ENCODE measurements at places on chromosomes 3 and 15.

- DNase-seq, result peak; percentile 5
Observed at GRCh38 chr3:154656486-154656885, 226.5 kb upstream of the GPR149 start.

GRCh38 chr3:57582474-57583168 is 14.5 kb downstream of the ARF4 start:
- no peak for DNase-seq

- DNase-seq, result no peak
Observed at GRCh38 chr3:133925960-133926735, 30.5 kb upstream of the RAB6B start.

DNA sequence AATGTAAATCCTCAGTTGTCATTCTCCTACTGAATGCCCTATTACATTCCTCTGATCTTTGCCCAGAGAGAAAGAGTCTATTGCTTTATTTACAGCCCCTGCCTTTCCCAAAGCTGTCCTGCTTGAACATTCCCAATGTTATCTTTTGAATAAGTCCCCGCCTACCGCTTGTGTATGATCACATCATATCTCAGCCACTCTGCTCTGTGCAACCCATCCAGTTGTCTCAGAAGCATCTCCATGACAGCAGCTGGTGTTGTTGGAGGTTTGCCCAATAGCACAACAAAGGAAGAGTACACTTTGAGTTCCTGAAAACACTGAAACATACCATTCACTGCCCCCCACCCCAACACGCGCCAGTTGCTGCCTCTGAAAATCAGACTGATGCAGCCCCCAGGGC is 22.0 kb upstream of the FAM3D start:
- DNase-seq, result no peak

DNA sequence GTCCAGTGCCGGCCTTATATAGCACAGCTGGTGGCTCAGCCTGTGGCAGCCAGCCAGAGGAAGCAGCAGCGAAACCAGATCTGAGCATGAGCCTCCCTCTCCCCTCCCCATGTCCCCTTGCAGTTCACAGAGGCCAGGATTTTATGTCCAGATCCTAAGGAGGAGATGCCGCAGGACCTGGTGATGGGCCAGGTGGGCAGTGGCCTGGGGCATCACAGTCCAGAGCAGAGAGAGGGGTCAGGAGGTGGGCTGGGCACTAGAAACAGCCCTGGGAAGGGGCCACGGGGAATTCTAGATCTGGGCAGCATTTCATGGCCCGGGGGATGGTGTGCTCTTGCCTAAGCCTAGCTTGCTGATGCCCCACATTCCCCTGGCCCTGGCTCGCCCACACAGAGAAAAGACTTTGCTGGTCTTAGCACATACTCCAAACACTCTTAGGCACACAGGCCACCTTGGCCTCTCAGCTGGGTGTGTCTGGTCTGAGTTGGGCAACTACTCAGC is 259 bp upstream of the CILP start:
- DNase-seq, result peak; percentile 53

DNA sequence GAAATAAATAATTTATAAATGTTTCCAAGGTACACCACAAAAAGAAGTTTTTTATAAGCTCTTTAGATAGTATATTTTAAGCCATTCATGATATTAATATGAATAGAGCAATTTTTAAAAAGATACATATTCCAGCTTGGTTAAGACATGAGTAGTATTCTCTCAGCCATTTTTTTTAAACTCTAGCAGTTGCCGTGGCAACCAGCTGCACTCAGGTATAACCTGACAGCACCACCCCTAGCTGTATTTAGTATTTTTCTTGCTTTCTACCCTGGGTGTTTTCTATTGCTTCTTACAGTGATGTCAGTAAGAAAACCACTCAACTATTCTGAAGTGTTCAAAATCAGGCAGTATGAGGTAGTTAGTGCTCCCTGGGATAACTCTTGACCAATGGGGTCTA is 496.3 kb upstream of the CNTN3 start:
- no peak for DNase-seq

- DNase-seq, result no peak
Observed at GRCh38 chr3:14047841-14048240, 76.8 kb downstream of the CHCHD4 start.

DNA sequence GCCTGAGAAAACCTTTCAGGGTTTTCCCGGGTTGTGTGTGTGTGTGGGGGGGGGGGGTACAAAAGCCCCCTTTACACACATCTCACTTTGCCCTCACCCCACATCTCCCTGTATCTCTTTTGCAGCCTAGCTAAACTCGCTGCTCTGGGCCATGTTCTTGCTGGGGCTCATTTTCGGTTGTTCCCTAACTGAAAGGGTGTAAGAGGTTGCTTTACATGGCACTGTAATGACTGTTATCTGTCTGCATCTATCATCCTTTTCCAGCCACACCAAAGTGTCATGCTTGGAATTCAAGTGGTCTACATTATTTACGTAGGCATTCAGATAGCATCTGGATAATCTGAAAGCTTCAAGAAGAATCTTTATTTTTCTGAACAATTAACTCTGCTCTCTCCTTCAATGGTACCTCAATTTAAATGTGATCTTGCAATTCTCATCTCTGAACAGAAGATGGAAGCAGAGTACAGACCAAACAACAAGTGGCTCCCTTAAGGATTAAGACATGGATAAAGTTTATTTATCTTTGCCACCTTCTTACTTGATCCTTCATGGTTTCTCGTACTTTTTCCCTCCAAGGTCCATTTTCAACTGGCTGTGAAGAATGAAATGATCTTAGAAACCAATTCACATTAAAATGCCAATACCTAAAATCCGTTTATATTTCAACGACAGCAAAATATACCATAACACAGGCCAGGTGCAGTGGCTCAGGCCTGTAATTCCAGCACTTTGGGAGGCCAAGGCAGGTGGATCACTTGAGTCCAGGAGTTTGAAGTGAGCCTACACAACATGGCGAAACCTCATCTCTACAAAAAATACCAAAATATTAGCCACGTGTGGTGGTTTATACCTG is 34.9 kb downstream of the DCLK3 start:
- DNase-seq, result peak; percentile 55

DNA sequence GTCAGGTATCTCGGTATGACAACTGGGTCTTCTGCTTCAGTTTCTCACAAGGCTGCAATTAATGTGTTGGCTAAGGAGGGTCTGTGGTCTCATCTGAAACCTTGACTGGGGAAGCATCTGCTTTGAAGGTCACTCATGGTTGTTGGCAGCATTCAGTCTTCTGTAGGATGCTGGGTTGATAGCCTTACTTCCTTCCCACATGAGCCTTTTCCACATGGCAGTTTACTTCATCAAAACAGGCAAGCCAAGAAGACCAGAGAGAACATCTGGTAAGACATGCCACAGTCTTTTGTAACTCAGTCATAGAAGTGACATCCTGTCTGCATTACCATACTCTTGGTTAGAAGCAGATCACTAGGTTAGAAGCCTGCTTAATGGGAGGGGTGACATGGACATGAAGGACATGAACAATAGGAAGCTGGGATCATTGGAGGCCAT is 49.5 kb downstream of the CMC1 start:
- no peak for DNase-seq

- DNase-seq, result peak; percentile 56
Observed at GRCh38 chr3:25007974-25008658, 419.9 kb upstream of the RARB start.

DNA sequence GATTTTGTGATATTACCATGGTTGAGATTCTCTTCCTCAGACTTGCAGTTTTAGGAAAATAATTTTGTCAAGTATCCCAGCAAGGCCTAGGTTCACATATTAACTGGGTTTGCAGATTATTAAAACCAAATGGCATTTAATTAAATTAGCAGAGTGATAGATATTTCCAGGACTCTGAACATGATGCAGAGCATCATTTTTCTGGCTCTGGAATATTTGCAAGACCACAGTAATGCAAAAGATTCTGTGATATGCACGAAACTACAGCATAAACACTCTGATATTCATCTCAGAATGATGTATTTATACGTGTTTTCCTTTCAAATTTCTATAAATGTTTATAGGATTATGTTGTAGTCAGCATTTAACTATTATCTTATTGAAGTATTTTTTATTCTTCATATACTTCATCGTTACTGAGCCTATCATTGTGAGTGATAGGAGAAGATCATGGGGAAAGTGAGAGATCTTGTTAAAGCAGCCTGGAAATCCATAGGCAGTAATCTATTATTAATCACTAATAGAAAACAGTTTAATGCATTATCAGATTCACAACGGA is 1245.6 kb downstream of the OTOL1 start:
- DNase-seq, result peak; percentile 43

GRCh38 chr3:137121704-137122314 is 164.0 kb downstream of the IL20RB start:
- DNase-seq, result peak; percentile 6

- no peak for DNase-seq
Observed at GRCh38 chr3:106611841-106612240, 743.0 kb upstream of the CBLB start.

- DNase-seq, result no peak
Observed at GRCh38 chr3:182284793-182285192, 508.5 kb upstream of the ATP11B start.

- no peak for DNase-seq
Observed at GRCh38 chr3:10338591-10339353, 17.9 kb upstream of the SEC13 start.

DNA sequence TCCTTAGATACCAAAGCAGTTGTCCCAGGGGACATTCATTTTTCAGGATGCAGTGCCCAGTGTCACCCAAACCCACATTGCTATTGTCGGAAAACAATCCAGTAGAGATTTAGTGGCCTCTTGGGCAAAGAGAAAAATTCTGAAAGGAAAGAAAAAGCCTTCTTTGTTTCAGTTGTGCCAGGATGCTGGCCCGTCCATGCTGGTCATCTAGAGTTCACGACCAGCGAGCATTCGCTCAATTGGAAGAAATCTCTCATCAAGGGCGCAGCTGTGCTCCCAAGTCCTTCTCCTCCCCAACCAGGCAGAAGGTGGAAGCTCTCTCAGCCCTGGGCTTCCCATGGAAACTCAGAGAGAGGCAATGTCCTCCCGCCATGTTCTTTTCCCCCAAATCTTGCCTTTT is 123.7 kb downstream of the MTHFS start:
- DNase-seq, result no peak

DNA sequence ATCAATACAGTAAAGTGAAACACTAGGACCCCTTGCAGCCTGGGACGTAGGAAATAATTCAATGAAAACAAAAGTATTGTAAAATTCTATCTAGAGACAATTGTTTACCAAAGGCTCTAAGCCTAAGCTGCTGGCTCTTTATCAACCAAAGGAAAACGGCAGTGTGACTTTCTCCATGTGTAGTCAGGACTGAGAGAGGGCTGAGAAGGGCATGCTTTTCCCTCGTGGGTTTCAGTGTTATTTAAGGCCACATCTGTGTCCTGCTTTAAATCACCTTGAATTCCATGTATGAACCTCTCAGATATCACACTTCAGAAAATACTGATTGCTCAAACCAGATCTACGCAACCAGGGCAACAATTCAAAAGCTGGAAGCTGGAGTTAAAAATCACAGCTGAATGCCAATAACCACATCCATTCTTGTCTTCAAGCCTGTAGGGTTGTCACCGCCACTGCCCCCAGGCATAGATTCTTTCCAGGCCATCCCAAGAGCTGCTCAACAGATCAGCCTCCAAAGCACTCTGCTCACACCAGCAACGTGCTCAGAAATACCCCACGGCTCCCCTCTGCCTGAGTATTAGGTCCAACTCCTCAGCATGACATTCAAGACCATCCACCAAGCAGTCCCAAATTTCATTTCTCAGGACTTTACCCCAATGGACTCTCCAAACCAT is 124.0 kb downstream of the SRGAP3 start:
- no peak for DNase-seq

GRCh38 chr3:151398895-151399294 is 14.3 kb upstream of the P2RY12 start:
- DNase-seq, result no peak

DNA sequence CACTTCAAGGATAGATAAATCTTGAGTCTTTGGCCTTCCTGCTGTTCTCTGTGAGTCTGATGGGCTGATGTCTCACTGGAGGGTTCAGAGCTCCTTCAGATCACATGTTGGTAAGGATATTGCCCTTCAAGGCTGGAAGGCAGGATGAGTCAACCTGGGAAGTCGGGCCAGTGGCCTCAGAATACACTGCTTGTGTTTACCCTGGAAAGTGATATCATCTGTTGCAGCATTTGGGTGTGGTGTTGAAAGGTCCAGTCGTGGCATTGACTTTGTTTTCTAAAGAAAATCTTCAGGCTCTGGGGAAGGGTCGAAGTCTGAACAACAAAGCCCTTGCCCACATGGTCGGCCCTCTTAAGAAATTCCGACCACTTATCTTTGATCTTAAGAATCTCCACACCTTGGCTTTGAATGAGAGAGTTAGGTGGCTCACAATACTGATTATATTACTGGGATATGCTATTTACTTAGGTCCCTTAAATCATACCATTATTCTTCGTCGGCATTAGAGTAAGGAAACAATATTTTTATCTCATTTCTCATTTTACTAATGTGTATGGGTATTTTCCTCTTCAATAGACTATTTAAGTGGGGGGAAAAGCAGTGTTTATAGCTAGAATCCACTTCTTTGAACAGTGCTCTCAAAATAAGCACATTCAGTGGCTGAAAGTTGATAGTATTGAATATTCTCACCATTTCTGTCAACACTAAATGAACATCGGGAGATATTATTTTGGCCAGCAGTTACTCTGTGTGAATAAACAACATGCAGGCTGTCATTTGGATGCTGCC is 303.9 kb upstream of the RASGRP1 start:
- peak; percentile 79 for DNase-seq

GRCh38 chr15:73324496-73325170 is 44.1 kb downstream of the HCN4 start:
- no peak for DNase-seq

DNA sequence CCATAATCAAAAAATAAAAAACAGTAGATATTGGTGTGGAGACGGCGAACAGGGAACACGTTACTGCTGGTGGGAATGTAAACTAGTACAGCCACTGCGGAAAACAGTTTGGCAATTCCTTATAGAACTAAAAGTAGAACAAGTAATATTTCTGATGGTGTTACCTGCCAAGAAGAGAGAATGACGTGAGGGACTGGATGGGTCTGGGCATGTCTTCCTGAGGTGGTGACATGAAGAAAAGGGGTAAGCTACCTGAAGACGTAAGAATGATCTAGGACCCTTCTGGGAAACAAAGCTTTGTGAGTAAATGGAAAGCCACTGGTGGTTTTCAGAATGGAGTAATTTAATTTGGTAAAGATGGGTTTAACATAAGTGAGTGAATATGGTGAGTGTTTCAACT is 19.4 kb upstream of the PLOD2 start:
- no peak for DNase-seq

DNA sequence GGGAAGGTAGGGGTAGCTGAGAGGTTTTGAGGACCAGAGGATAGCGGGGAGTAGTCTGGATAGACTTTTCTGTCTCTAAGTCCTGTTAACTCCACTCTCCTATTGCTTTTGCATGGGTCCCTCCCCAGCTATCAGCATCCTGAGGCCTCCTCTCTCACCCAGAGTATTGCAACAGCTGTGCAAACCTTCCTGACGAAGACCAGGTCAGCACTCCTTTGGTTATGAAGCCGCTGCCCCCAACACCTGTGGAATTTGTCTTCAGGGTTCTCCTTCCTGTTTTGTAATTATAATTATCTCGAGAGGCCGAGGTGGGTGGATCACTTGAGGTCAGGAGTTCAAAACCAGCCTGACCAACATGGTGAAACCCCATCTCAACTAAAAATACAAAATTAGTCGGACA is 24.8 kb downstream of the TYRO3 start:
- DNase-seq, result no peak

- DNase-seq, result no peak
Observed at GRCh38 chr3:170903123-170903522, 5.3 kb downstream of the EIF5A2 start.
